ENCODE measurements at places on chromosomes 12 and 14.

- DNase-seq: no peak
Measured at GRCh38 chr14:61064856-61065255, 83.8 kb downstream of the SLC38A6 start.

- DNase-seq: no peak
Measured at GRCh38 chr12:122977153-122977552, 2.1 kb downstream of the OGFOD2 start.

- no peak for DNase-seq
Measured at GRCh38 chr12:103832048-103832997, 8.7 kb downstream of the NT5DC3 start.

- no peak for DNase-seq
Measured at GRCh38 chr14:65972346-65972870, 513.8 kb upstream of the CCDC196 start.

- no peak for DNase-seq
Measured at GRCh38 chr14:90727082-90727481, 89.1 kb downstream of the TTC7B start.

GRCh38 chr12:95458761-95459160 lies 15.2 kb upstream of the METAP2 start:
- DNase-seq: no peak

DNA sequence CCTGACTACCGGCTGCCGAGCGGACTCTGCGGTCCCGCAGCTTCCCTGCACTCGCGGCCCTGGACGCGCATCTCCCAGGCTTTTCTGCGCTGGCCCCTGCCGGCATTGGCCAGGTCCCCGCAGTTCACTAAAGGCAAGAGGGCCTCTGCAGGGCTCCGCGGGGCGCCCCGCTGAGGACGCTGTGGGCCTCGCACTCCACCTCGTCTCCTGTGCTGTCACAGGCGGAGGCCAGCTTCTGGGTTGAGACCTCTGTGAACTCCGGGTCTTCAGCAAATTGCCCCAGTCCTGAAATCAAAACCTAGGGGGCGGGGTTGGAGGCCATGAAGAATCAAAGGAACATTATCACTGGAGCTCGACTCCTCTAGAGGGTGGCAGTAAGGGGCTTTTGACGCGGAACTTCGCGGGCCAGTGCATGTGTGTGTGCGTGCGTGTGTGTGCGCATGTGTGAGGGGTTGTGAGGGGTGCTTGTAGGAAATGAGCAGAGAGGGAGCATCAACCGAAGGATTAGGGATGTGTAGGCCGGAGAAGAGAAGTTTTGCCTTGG lies 68.5 kb upstream of the CAPRIN2 start:
- no peak for DNase-seq

- DNase-seq: no peak
Measured at GRCh38 chr14:85578930-85579329, 49.0 kb downstream of the FLRT2 start.

DNA sequence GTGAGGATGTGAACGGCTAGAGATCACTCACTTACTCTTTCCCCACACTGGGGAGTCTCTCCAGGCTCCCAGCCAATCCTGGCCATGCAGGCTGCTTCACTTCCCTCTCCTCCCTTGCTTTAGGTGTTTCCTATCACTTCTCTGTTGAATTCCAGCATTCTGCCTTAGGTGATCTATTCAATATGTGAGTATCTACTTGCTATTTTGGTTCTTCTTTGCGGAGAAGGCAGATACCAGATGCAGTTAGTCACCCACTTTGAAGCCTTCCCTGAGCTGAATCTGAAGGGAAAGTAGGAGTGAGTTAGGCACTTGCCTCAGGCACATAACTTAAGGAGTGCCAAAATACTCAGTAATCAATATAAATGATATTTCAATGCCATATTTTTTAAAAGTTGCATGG lies 36.0 kb upstream of the FAR2 start:
- no peak for DNase-seq

DNA sequence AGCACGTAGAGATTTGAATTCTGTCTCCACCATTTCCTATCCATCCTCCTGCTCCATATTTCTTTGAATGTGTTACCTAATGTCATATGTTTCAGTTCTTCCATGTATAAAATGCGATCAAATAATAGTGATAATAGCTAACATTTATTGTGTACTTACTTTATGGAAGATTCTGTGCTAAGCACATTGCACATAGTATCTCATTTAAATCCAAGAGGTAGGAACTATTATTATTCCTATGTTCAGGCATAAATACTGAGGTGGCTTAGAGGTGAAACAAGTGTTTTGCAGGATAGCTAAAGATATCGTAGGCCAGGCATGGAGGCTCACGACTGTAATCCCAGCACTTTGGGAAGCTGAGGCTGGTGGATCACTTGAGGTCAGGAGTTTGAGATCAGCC lies 17.5 kb upstream of the AICDA start:
- DNase-seq: no peak

GRCh38 chr12:79161249-79161934 lies 296.8 kb downstream of the SYT1 start:
- DNase-seq: no peak

GRCh38 chr12:92557422-92557724 lies 145.4 kb upstream of the PLEKHG7 start:
- DNase-seq: no peak

DNA sequence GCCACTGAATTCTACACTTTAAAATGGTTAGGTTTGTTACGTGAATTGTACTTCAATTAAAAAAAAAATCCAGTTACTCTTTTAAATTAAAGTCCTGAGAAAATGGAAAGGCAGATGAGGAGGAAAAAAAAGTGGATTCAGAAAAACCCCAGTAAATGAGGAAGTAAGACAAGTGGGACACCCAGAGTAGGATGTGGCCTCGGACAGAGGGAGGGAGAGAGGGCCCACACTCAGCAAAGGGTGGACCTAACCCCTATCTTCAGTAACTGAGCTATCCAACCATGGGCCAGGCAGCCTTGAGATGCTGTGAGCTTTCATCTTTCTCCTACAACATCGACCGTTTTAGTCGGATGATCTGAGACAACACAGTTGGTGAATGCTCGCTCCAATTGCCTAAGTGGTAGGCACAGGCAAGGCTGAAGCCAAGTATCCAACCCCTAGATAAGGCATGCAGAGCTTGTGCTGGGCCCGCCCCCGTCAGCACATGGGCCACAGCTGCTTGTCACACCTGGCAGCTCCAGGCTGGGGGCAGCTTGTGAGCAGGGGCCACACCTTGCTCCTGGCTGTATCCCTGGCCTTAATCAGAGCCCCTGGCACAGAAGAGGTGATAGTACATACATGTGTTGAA lies 142.1 kb downstream of the TTC7B start:
- DNase-seq: no peak

GRCh38 chr14:105261781-105262180 lies 13.4 kb downstream of the BTBD6 start:
- no peak for DNase-seq

DNA sequence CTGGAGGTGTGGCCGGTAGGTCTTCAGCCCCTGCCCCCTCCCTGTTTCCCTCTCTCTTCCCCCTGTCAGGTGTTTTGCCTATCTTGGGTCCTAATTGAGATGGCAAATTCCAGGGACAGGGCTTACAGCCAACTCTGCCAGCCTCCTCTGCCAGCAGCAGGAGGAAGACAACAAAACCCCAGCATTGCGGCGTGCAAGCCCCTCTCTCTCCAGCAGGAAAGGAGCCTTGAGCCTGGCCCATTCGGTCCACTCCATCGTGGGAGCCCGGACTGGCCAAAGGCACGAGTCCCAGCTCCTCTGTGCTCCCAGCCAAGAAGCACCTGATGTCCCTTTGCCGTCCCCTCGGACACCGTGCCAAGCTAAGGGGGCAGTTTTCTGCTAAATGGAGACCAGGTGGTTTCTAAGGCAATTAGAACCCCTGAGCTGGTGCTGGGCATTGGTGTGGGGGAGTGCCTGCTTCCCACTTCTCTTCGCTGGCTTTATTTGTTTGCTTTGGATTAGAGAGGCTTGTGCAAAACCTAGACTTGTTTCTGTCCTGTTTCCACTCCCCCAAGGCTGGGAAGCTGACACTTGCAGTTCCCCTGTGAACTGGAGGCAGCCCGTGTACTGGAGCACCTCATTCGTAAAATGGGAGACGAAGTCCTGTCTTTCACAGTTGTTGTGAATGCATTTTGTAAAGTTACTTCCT lies 57.1 kb upstream of the LHX5 start:
- DNase-seq: no peak

DNA sequence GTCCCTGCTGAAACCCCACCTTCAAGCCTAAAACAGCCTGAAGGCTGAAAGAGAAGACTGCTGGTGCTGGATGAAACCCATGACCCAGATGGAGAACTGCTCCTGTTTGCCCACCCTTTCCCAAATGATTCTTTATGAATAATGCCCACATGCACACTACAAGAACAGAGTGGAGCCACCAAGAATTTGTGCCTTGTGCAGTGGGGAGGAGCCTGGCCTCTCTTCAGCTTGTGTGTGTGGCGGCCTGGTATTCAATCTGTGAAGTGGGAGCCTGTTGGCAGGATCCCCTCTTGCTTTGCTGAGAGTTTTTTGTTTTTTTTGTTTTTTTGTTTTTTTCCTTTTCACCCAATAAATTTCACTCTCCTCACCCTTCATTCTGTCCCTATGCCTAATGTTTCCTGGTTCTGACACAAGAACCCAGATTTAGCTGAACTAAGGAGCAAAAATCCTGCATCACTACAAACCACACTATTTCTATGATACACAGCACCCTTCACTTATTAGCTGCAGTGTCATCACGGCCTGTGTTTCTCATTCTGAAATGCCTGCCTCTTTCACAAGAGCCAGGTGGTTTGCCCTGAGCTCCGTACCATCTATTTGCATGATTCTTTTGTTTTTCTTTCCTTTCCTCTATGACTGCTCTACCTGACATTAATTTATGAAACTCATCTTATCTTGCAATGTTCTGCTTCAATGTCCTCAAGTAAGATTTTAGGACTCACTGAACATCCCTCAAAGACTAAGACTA lies 585.5 kb upstream of the ATXN7L3B start:
- no peak for DNase-seq

GRCh38 chr14:79167957-79168356 lies 997.8 kb downstream of the NRXN3 start:
- no peak for DNase-seq

DNA sequence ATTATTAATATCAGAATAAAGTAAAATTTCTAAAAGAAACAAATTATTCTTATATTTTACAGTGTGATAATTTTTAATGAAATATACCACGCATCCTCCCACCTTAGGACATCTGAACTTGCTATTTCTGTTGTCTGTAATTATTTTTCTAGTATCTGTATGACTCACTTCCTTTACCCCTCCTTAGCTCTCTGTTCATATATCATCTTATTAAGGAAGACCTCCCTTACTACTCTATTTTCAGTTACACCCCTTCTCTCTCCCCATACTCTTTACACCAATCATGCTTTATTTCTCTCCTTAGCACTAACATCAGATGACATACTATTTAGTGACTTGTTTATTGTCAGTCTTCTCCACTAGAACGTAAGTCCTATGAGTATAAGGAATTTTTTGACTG lies 34.2 kb upstream of the C12orf50 start:
- DNase-seq: no peak

GRCh38 chr14:73162251-73162650 lies 25.9 kb downstream of the PSEN1 start:
- no peak for DNase-seq

DNA sequence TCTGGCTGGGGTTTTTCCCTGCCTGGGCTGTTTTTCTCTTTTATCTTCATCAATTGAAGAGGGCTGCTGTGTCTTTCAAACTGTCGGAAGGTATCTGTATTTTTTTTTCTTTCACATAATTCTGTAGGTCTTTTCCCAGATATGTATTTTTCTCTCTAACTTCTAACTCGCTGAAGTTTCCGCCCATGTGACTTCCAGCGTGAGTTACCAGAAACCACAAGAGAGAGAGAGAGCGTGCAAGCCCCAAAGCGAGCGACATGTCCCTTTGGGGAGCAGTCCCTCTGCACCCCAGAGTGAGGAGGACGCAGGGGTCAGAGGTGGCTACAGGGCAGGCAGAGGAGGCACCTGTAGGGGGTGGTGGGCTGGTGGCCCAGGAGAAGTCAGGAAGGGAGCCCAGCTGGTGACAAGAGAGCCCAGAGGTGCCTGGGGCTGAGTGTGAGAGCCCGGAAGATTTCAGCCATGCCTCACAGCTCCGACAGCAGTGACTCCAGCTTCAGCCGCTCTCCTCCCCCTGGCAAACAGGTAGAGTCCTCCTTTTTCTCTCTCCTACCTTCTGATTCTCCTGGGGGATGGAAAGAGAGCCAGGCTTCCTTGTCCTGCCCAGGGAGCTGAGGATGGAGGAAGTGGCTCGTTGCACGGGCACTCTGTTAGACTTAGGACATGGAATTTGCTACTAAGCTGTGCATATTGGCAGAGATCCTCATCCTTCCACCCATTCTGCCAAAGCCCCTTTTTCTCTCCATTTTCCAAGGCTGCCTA lies at the start of gene BATF:
Gene BATF, plus strand, starts transcription at position 246 of the 759 bp plus-strand sequence. Its CDS starts 214 bp downstream, at position 460.
- DNase-seq: peak; percentile 62

GRCh38 chr12:63888908-63889635 lies 44.6 kb downstream of the SRGAP1 start:
- no peak for DNase-seq

GRCh38 chr14:80981156-80981555 lies 25.7 kb downstream of the TSHR start:
- no peak for DNase-seq

GRCh38 chr14:23307146-23307530 lies 505 bp downstream of the BCL2L2 start:
- no peak for DNase-seq

GRCh38 chr14:92719890-92720323 lies 28.5 kb downstream of the LGMN start:
- no peak for DNase-seq

DNA sequence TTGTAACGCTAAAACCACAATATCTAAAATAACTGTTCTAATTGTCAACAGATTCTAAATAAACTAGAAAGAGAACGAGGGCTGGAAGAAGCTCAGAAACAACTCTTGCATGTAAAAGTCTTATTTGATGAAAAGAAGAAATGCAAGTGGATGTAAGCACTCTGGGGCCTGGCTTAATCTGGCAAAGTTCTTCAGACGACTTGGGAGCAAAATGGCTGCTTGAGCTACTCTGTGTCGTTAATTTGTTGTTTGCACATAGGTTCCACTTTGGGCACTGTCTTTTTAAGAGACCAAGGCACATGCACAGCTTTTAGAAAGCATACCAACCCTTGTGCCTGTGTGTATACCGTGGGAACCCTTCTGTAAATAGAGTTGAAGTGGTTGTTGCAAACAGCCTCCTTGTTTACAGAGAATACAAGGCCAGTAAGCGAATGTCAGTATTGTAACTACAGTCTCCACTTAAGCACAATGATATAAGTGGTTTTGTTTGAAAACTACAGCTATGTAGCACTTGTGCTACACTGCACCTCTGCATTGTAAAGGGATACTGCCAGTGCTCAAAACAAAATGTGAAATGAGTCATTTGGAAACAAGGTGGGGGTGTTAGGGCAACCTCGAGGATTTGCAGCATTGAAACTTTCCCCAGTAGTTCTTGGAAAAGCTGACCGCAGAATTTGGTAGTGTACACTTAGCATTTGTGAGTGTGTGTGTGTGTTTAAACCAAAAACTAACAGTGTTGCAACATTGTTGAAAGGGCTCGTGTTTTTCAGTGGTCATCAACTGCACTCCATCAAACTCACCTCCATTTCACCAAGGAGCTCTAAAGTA lies 154.3 kb downstream of the CEP83 start:
- DNase-seq: no peak

Data from stimulated activated CD4-positive, alpha-beta T cell treated with anti-CD3 and anti-CD28 coated beads, Interleukin-12 subunit alpha, Interleukin-12 subunit beta, amount 100 ng/mL, for 24 hours (primary cell).